ENCODE measurements at places on chromosomes 1 and 21. TPM values are rescaled to one million over a fixed set of nuclear protein-coding genes. Genes with fewer than 3 reads are reported as not detected.

GRCh38 chr1:175307160-175307559, 114.6 kb upstream of the KIAA0040 start:
- no peak for DNase-seq

DNA sequence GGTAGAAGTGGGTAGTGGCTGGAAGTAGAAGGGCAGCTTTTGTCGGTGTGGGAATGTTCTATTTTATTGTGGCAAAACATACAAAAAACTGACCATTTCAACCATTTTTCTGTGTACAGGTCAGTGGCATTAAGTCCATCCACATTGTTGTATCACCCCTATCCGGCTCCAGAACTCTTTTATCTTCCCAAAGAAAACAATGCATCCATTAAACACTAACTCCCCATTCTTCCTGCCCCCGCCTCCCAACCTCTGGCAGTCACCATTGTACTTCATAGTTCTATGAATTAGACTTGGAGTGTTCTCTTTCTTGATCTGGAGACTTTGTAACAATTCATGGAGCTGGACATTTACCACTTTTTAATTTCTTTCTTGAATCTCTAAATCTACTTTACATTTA, 55.7 kb downstream of the DEGS1 start:
- no peak for DNase-seq

DNA sequence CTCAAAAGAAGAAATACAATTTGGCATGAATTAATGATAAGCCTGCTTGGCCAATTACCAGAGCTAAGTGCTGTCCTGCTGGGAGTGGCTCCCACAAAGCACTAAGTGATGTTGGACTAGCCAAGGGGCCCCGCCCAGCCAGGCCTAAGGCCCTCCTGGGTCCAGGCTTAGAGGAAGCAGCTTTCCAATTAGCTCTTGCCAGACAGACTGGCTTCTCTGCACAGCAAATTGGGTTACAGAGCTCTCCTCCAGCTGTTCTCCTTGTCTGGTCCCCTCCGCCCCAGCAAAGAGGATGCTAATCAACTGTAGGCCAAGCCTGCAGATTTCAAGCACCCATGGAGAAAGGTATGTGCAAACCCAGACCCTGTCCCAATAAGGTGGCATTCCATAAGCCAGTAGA, 151.9 kb downstream of the DMRTA2 start:
- DNase-seq = no peak

The LCE1D gene
- total RNA-seq = not detected

The CDK18 gene
- total RNA-seq = 2.2 TPM

DNA sequence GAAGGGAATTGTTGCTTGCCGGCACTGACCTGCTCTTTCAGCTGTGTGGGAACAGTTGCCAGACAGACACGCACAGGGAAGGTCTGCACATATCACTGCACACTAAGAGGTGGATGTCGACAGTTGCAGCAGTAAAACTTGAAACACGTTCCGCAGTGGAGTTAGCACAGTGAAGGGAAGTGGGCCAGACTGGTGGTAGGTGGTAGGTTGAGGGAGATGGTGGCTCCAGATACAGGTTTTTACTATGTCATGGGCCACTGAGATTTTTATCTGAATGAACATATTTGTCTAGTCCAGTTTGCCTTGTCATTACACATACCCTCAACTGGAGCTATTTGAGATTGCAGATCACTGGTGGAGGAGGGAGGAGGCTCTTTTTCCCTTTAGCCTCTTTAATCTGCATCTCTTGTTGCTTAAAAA, 13.5 kb downstream of the MRPS6 start:
- DNase-seq = no peak

DNA sequence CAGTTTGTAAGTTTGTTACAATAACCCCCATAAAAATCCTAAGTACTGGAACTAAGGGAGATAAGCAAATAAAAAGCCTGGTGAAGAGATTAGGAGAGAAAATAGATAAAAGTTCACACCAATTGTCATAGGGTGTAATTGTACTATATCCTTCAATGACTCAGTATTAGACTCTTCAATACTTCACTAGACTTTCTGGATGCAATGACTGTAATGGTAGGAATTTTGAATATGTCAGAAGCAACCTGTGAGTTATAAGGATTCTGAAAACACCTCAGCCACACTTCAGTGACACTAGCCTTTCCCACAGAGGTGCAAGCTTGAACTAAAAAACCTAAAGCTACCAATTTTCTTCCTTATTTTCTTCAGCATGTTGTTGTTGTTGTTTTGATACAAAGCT, 147.9 kb downstream of the PTGER3 start:
- no peak for DNase-seq

- no peak for DNase-seq
These were observed 5.4 kb downstream of the OR2B11 start for GRCh38 chr1:247452447-247453039.

DNA sequence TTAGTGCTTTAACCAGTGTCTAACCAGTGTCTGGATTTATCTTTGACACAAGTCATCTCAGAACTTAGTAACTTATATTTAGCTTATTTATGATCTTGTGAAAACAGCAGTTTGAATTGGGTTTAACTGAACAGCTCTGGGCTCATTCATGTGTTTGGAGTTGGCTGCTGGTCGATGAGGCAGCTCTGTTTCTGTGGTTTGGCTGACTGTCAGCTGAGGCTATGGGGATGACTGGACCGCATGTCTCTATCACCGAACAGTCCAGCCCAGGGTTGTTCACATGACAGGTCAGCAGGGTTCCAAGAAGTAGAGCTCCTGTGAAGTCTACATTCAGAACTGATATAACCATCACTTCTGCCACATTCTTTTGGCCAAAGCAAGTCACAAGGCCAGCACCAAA, 29.1 kb upstream of the C21orf91 start:
- peak; percentile 82 for DNase-seq

The L1TD1 gene
- under 0.01 TPM for total RNA-seq

DNA sequence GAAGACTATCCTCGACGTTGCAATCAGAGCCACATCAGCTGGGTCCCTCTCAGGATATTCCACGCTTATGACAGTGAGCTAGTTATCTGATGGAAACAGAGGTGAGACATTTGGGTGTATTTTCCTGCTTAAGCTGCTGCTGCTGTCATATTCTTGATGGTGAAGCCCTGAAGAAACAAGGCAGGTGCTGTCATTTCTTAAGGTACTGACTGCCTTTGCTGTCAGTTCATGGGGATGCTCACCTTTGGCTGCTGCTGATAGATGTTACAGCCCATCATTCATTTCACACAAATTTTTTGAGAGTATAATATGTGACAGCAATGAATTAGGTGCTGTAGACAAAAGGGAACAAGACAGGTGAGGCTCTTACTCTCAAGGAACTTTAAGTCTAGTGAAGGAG, 577.4 kb downstream of the LMO4 start:
- no peak for DNase-seq

GRCh38 chr1:232579958-232580941, 49.7 kb downstream of the SIPA1L2 start:
- DNase-seq = no peak

- DNase-seq = peak; percentile 67
These were observed 70.5 kb upstream of the GADD45A start for GRCh38 chr1:67614511-67614934.

DNA sequence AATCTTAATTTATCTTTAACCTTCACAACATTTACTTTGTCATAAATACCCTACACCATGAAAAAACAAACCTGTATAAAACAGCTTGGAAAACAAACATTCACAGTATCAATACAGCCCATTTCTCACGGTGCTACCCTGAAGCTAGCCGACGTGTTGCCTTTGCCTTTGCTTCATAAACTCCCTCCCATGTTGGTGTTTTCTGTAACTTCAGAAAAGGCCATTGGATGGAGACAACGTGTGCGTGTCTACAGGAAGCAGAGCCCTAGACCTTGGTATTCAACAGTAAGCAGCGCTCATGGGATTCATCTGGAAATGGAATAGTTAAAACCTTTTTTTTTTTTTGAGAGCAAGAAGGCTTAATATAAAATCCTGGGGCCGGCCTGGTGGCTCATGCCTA, 7.2 kb upstream of the PRDM15 start:
- no peak for DNase-seq

The RPE65 gene
- total RNA-seq = not detected

- DNase-seq = peak; percentile 54
These were observed 23.2 kb downstream of the MYBPH start for GRCh38 chr1:203152158-203153034.

DNA sequence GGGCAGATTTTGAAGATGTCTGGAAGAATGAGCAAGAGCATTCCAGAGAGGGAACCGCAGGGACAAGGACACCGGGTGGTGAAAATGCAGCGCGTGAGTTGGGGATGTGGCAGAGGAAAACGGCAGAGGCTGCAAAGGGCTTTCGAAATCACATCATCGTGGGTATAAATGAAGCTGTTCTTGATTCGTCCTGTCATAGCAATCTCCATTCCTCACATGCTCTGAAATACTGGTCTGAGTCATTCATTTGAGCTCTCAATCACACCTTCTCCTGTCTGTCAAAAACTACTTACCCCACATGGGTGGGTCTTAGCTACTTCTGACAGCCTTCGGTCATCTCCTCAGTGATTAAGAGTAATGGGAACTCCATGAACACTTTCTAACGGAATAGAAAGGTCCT, 81.5 kb downstream of the ERG start:
- DNase-seq = no peak

- DNase-seq = no peak
These were observed 450.3 kb upstream of the ZP4 start for GRCh38 chr1:238340989-238341388.

GRCh38 chr1:108881369-108881768, 4.6 kb downstream of the GPSM2 start:
- peak; percentile 20 for DNase-seq

The PLEKHA6 gene
- 2.9 TPM for total RNA-seq

DNA sequence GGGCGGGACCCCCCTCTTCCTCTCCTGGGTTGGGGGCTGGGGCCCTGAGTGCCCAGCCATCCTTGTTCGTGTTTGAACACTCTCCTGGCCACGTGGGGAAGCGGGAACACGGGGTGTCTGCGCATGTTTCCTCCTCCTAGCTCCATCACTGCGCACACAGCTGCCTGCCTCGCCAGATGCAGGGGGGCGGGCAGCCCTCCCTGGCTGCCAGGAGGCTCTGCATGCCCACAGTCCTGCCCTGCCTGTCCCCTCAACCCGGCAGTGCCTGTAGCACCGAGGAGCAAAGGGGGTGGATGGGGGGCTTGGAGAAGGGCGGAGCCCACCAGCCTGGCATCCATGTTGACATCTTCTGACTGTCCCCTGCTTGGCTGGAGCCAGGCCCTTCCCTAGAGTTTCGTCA, 1.8 kb upstream of the SLC25A34 start:
- DNase-seq = no peak

DNA sequence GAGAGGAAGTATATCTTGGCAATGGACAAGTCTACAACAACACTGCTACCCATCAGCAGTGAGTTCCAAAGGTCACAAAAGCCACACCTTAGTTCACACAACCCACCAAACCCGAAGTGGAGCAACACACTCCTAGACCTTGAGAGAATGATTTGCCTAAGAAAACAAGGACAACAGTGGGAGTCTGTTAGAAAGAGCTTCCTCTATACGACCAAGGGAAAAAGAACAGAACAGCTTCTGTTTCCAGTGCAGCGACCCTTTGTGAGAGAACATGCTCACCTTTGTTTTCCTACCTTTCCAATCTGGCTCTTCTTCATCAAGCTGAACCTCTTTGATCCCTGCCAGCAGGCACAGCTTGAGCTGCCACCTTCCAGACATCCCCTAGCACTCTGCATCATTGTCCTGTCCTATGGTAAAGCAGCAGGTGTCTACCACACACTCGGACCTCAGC, 56.7 kb upstream of the PALMD start:
- DNase-seq = no peak

DNA sequence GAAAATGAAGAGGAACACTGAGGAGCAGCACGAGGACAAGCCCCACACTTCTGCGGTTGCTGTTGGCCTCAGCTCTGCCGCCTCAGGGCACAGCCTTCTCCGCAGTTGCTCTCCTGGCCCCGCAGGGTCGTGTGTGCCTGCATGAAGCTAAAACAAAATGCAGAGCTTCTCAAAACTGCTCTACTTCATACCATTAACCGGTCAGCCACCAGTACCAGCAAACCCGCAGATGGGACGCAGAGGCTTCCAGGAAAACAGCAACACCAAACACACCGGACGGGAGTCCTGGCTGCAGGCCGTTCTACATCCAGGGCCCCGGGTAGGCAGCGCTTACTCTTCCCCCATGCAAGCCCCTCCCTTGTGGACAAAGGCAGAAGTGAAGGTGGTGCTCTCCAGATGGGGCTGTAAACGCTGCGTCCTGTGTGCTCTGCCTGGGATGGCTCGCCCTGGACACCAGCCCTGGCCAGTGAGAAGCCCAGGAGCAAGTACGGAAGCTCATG, 7.1 kb upstream of the C1orf159 start:
- peak; percentile 4 for DNase-seq

DNA sequence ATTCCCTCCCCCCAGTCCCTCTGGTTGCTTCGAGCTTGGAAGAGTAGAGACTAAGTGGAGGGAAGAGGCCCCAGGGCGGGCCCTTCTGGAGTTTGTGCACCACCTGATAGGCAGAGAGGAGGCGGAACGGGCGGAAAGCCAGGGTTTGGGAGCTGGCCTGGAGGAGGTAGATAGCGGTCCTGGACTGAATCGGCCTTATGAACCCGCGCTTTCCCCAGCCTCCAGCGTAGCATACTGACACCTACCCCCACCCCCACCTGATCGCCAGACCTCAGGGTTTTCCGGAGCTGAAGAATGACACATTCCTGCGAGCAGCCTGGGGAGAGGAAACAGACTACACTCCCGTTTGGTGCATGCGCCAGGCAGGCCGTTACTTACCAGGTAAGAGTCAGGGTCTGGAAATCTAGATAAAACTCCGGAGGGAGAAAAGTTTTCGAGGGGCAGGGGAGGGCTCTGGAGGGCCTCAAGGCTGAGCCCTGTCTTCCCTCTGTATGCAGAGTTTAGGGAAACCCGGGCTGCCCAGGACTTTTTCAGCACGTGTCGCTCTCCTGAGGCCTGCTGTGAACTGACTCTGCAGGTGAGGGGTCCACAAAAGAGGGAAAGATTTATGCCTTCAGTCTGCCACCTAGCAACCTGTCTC, 705 bp downstream of the UROD start:
- peak; percentile 60 for DNase-seq

The ITPKB gene
- 2.6 TPM for total RNA-seq

The CTXND2 gene
- total RNA-seq = not detected

DNA sequence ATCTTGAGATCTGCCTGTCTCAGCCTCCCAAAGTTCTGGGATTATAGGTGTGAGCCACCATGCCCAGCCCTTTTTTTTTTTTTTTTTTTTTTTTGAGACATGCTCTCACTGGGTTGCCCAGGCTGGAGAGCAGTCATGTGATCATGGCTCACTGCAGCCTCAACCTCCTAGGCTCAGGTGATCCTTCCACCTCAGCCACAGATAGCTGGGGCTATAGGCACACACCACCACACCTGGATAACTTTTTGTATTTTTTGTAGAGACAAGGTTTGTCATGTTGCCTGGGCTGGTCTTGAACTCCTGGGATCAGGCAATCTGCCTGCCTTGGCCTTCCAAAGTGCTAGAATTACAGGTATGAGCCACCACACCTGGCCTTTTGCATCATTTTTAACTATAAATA, 17.7 kb upstream of the PRRC2C start:
- DNase-seq = no peak

GRCh38 chr1:203473781-203474305, 1.8 kb upstream of the PRELP start:
- no peak for DNase-seq

The SPRR2A gene
- total RNA-seq = not detected

All from fibroblast of villous mesenchyme (primary cell).